Memory B cell (primary cell): ENCODE measurements at places on chromosomes 5 and 9.

GRCh38 chr9:96551403-96551802 lies 68.2 kb downstream of the CDC14B start:
- DNase-seq = no peak

DNA sequence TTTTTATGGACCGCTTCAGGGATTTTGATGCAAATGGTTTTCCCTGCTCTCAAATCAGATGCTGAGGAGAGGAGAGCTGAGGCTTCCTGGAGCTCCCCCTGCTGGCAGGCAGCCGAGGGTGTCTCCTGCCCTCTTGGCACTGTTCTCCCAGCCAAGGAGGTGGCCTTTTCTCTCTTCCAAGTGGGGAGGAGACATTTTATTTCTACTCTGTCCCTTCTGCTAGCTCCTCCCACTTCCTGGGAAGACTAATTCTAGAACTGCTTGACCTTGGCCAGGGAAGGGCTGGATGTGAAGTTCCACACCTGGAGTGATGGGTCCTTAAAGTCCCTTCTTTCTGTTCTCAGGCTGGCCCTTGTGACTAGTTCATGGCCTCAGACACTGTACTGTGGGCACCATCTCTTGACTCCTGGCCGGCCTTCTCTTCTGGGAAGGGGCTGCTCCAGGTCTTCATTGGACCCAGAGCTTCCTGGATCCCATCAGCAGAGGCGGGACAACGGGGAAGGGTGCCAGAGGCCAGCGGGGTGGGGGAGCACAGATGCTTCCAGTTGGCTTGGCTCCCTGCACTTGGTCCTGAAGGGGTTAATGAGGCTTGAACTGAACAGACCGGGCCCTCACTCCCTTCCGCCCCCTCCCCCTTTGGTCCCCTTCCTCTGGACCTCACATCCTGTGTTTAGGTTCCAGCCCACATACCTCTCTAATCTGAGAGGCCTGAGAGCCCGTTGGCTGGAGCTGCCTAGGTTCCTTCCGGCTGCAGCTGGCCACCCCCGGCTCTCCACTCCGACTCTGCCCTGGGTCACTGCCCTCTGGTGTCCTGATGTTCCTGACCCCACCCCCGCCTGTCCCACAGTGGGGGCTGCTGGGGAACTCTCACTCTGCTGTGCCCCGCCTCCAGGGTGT lies 32.1 kb downstream of the PTPA start:
- peak; percentile 73 for DNase-seq

- no peak for DNase-seq
Observed at GRCh38 chr5:168656633-168657032, 77.5 kb upstream of the PANK3 start.

GRCh38 chr5:86665984-86666760 lies 48.4 kb downstream of the COX7C start:
- DNase-seq = peak; percentile 10

GRCh38 chr5:111256128-111256527 lies 31.9 kb downstream of the CAMK4 start:
- DNase-seq = no peak

DNA sequence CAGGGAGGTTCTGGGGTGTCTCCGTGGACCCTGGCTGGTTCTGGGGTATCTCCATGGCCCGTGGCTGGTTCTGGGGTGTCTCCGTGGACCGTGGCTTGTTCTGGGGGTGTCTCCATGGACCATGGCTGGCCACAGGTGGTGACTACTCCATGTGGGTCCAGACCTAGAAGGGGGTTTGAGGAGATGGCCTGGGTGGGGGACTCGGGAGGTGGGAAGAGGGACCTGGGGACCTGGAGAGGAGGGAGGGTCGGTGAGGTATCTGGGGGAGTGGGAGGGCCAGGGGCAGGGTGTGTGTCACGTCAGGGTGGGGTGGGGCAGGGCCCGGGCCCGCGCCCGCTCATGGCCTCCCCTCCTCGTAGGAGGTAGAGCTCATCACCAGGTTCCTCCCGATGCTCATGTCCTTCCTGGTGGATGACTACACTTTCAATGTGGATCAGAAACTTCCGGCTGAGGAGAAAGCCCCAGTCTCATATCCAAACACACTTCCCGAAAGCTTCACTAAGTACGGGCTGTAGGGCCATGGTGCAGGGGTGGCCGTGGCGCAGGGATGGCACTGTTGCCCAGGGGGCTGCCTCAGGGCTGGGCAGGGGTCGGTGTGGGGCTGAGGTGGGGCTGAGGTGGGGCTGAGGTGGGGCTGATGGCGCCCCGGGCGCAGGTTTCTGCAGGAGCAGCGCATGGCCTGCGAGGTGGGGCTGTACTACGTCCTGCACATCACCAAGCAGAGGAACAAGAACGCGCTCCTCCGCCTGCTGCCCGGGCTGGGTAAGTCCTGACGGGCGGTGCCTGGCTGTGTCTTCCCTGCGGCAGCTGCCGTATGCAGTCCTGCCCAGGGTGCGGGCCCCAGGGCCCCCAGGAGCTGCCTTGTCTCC lies 10.7 kb upstream of the TOR4A start:
- no peak for DNase-seq

- no peak for DNase-seq
Observed at GRCh38 chr9:116797276-116797675, 110.2 kb downstream of the TRIM32 start.

DNA sequence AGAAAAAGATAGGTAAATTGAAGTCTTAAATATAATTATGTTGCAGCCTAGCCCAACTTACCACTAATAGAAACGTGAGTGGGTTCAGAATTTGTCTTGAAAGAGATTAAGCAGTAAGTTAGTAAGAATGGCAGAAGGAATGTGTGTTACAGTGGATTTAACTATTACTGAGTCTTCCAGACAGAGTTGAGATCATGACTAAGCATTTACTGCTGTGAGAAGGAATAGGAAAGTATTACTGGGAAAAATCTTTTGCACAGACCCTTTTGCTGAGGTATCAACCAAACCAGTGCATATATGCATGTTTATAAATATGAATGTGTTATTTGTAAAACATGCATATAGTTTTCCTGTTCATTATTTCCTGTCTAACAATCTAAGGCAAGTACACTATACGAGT lies 112.8 kb upstream of the EFNA5 start:
- DNase-seq = no peak

DNA sequence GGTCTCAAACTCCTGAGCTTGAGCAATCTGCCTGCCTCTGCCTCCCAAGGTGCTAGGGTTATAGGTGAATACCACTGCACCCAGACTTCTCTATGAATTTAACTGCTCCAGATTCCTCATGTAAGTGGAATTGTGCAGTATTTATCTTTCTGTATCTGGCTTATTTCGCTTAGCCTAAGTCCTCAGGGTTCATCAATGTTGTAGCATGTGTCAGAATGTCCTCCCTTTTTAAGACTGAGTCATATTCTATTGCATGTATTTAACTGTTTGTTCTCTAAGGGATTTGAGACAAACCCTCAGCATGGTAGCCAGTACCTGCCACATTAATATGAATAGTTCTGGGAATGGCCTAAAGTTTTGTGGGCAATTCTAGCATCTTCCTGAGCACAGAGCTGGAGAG lies 53.9 kb upstream of the TUT7 start:
- DNase-seq = no peak

DNA sequence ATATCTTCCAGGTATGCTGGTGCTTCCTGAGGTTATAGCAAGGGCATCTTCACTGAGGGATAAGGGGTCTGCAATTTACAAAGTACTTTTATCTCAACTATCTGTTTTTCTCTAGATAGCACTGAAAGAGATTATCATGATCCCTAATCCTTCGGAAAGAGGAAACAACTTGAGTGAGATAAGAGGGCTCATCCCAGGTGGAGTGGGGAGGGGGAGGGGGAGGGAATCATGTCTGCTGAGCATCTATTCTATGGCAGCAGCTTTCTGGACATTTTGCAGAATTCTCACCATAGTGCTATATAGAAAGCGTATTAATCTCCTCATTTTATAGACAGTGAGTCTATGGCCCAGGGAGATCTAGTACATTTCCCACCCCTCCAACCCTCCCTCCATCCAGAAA lies 5.9 kb downstream of the TNFSF15 start:
- no peak for DNase-seq

- DNase-seq = no peak
Observed at GRCh38 chr9:112699230-112699629, 18.7 kb downstream of the INIP start.

GRCh38 chr9:133533857-133534256 lies 647 bp upstream of the ADAMTSL2 start:
- no peak for DNase-seq

GRCh38 chr5:132496191-132496630 lies 5.6 kb upstream of the IRF1 start:
- peak; percentile 71 for DNase-seq

DNA sequence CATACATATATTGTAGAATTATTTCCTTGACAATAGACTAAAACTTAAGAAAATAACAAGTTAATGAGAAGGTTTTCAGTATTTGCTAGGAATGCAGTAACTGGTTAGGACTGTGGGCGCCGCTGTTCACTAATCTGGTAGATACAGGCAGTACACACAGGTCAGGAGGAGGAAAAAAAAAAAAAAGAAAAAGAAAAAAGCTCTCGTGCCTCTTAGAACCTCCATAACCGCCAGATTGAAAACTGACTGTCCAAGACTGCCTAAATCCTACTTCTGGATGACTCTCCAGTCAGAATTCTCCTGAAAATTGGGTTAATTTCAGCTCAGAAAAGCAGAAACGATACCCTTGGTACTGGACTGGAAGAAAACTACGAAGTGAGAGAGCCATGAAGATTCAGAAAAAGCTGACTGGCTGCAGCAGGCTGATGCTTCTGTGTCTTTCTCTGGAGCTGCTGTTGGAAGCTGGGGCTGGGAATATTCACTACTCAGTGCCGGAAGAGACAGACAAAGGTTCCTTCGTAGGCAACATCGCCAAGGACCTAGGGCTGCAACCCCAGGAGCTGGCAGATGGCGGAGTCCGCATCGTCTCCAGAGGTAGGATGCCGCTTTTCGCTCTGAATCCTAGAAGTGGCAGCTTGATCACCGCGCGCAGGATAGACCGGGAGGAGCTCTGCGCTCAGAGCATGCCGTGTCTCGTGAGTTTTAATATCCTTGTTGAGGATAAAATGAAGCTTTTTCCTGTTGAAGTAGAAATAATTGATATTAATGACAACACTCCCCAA lies at the start of gene PCDHGA1:
Gene PCDHGA1, plus strand, starts transcription at position 216 of the 782 bp plus-strand sequence.
- DNase-seq = no peak

DNA sequence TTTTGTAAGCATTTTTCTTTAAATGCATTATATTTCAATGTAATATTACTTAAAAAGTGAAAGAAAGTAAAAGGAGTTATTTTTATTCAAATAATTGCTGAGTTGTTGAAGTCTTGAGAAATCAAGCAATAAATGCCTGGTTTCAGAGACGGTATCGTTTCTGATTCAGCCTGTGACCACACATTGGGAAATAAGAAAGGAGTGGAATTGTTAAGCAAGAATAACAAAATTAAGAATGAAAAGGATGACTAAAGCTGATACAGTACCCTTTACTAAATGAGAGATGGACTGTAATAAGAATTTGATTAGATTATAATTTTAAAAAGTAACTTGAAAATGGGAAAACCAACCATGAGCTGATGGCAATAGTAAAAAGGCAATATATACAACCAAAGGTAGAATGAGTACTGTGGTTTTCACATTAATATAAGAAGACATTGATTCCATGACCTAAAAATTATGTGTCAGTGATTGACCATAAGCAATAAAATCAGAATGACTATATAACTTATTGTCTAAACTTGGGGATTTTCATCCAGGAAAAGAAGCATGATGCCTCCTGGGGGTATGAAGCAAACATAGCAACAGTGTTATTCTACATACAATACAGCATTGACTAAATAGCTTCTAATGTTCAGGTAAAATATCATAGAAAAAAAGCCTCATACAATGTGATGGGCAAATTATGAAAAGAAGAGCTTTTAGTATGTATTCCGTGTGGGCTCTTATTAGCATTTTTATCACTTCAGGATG lies 101.9 kb upstream of the PRDM9 start:
- DNase-seq = no peak

DNA sequence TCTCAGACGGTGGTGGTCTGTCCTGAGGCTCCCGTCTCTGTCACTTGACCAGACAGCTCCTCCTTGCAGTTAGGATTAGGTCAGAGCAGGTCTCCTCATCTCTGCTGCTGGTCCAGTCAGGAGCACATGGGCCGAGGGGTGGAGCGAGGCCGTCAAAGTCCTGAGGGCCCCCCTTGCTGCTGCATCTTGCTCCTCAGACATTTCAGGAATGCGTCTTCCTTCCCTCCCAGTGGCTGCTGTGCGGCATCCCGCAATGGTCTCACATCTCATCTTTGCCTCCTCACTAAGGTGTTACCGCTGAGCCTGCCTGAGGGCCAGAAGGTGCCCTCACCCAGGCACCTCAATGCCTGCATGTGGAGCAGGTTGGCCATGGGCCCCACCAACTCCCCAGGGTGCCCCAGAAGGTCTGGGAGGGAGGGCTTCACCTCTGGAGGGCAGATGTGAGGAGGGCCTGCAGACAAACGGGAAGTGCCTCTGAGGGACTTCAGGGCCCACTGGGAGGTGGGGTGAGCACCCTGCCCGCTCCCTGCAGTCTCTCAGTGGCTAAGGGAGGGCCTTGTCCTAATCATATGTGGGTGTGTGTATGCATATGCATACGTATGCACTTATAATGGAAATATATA lies 137.7 kb upstream of the LMX1B start:
- DNase-seq = no peak

DNA sequence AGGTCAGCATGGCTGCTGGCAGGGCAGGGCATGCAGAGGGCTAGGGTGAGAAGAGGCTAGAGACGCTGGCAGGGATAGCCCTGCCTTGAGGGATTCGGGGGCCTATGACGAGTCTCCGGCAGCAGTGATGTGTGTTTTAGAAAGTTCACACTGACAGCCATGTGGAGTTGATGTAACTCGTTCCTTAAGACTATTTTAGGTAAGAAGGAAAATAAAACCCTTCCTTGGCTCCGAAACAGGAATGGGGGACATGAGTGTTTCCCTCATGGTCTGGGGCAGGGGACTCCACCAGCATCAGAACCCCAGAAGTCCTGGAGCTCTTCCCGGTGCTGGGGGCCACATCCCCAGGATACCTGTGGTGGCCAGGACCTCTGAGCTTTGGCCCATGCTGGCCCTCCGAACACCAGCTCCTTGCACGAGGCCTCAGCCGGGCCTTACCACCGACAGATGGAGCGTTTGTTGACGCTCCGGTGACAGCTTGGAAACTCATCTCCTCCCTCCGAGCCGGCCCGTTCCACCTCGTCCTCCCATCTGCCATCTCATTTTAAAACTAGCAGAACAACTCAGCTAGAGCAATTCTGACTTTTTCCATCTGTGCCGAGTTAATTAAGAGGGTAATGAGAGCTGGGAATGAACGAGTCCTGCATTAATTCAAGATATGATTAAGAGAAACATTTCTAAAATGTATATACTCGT lies 337.7 kb downstream of the CDK5RAP2 start:
- no peak for DNase-seq

- DNase-seq = no peak
Observed at GRCh38 chr9:108536836-108537601, 318.8 kb downstream of the ACTL7B start.

GRCh38 chr9:90114641-90115425 lies 510.0 kb downstream of the GADD45G start:
- no peak for DNase-seq

GRCh38 chr5:79985288-79985687 lies 5.8 kb downstream of the MTX3 start:
- DNase-seq = no peak

- DNase-seq = no peak
Observed at GRCh38 chr9:80945436-80945835, 743.9 kb downstream of the TLE1 start.

- no peak for DNase-seq
Observed at GRCh38 chr9:86187121-86187520, 72.3 kb downstream of the C9orf153 start.
